Activated naive CD4-positive, alpha-beta T cell treated with anti-CD3 and anti-CD28 coated beads, Interleukin-2, amount 10 ng/mL, durations not matched to agents 7 days and 5 days (primary cell): ENCODE measurements at places on chromosomes 6 and 20.
A peak's percentile ranks its signal among the peaks of the same experiment; 100 is the strongest.

- no peak for DNase-seq
Observed at GRCh38 chr6:41538556-41539182, 7.5 kb upstream of the FOXP4 start.

GRCh38 chr6:121934451-121934850 lies 465.0 kb upstream of the HSF2 start:
- DNase-seq: no peak

GRCh38 chr20:1327241-1327653 lies 1.7 kb downstream of the SDCBP2 start:
- no peak for DNase-seq

DNA sequence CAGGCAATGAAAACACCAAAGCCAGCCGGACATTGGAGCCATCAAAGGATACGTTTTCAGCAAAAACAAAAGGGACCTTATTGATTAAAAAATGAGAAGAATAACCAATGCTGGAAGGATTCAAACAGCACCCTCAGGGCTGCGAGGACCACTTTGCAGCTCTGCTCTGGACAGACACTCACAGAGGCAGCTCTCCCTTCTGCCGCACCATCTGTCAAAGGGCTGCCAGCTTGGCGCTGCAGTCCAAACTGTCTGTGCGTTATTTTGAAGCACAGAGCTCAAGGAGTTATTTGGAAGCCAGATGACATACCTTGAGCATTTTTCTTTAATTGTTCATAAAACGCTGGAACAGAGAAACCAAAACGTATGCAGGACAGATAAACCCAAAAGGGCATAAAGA lies 85.2 kb downstream of the KIF16B start:
- DNase-seq: no peak

- peak; percentile 43 for DNase-seq
Observed at GRCh38 chr6:11324453-11325015, 92.1 kb upstream of the NEDD9 start.

DNA sequence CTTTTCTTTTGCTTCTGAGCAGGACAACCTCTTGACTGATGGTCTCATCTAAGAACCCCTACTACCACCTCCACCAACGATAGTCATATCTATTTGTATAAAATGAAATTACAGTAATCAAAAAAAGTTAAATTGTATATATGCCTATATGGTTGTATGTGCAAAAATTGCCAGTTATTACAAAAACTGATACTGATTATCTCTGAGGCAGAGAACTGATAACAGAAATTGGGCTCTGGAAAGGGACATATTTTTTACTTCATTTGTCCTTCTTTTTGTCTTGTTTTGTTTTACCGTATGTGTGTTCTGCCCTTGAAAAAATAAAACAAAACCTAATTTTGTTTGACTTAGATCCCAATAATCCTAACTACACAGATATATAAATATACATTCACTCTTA lies 574.4 kb upstream of the NOX3 start:
- DNase-seq: no peak

DNA sequence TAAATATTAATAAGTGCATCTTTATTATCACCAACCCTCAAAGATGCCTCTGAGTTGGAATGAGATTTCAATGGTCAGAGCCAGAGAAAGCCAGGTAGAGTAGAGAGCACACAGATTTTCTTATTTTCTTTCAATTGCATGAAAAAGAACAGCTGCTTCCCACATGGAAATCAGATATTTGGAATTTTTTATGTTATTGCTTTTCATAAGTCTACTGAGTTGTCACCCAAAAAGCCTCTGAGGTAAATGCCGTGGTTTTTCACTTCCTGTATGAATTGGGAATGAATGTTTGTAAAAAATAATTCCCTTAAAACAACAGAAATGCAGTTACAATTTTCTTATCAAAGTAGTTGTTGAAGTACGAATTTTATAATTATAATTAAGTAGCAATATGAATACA lies 563.1 kb downstream of the RFPL4B start:
- DNase-seq: no peak

DNA sequence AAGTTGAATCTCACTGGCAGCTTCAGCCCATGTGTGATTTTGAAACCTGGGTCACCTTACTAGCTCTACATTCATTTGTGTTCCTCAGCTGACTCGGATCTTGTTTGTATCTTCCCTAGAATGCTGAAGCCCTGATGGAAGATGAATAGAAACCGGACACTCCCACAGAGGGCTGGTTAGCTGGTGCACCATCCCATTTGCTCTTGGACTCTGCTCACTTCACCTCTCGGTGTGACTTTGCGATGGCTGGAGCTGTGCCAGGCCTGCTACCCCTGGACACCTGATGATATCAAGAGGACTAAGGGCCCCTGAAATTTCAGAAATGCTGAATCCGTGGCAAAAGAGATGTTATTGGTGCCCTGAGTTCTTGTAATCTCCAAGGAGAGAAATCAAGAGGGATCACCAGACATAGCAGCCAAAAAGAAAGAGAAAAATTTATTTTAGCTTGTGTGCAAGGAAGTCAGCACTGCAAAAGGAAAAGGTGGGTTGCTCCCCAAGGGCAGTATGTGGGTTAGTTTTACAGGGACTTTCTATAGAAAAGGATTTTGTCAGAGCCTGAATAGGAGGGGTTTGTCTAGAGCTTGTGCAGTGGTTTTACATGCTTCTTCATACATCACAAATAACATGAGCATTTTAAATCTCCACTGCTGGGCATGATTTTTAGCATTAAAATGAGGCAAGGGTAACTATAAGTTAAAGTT lies 426.3 kb upstream of the NOX3 start:
- no peak for DNase-seq

- DNase-seq: no peak
Observed at GRCh38 chr20:37902504-37903313, at the start of gene VSTM2L. Gene VSTM2L (plus strand): TSS chr20:37903127. CDS start chr20:37903351, 224 bp downstream.

DNA sequence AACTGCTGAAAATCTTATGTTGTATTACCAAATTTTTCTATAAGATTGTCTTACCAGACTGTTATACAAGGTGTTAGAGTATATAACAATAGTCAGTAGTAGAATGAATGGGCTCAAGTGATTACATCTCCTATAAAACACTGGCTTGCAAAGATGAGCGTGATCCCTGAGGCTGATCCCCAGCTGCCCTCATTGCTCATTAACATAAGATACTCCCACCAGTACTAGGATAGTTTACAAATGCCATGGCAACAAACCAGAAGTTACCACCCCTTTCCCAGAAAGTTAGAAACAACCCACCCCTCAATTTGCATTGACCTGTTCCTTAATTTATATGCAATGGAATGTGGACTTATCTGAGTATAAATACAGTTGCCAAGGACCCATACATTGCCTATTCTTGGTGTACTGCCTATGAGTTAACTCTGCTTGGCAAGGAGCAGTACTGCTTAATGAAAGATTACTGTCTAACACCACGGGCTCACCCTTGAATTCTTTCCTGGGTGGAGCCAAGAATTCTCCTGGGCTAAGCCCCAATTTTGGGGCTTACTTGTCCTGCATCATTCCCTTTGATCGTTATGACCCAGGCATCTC lies 252.8 kb upstream of the CHD6 start:
- DNase-seq: no peak

DNA sequence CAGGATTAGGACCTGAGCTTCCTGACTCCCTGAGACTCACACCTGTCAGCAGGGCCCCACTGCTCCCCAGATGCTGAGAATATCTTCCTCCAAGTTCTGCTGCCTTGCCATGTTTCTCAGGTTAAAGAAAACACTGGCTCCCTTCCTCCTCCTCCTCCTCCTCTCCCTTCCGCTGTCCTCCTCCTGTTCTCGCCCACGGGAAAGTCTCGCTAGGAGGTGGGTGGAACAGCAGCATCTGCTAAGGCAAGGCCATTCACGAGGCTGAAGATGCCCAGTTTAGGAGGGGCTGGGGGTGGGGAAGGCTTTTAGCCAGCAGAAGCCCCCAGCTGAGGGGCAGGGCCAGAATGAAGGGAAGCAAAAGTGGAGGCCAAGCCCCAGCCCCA lies 23.8 kb downstream of the KCNK15 start:
- no peak for DNase-seq

GRCh38 chr20:11502061-11502460 lies 415.6 kb upstream of the BTBD3 start:
- no peak for DNase-seq

DNA sequence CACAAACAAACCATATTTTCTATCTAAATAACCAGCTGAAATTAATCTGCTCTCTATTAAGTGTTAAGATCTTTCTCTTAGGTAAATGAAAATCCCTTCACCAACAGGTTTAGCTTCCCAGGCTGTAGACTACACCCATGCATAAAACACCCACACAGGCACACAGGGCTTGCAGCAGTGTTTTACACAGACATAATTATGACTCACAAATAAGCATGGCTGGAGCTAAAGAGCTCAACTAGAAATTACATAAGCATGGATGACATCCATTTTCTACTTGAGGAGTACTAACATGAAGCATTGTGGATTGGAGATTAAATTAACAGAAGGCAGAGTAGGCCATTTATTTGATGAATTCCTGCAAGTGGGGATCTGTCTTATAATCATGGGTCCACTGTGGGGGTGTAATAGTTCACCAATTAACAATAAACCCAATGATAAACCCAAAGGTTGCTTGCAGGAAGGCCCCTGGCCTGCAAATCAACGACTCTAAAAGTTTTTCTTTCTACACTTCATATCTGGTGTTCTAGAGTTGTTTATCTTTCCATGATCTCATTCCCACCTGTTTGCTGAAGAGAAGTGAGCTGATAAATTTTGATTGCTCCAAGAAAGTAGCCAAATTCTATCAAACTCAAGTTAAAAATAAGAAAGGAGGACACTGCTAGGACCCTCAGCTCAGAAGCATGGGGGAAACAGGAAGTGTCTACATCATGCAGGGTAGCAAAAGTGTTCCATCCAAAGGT lies 33.8 kb upstream of the E2F3 start:
- no peak for DNase-seq

DNA sequence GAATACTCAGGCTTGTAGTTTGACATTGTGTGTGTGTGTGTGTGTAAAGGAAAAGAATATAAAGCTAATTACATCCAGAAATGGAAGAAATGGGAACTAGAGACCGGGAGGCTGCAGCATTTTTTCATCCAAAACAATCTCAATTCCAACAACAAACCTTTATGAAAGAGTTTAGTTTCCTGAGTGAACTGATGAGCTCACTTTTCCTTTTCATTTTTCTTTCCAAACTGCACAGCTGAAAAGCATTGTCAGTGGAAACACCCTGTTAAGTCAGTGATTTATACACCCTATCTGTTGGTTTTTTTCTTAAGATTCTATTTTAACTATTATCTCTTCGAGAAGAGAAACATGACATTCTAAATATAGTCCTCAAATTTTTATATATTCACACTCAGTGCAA lies 130.9 kb downstream of the RFPL4B start:
- DNase-seq: no peak

DNA sequence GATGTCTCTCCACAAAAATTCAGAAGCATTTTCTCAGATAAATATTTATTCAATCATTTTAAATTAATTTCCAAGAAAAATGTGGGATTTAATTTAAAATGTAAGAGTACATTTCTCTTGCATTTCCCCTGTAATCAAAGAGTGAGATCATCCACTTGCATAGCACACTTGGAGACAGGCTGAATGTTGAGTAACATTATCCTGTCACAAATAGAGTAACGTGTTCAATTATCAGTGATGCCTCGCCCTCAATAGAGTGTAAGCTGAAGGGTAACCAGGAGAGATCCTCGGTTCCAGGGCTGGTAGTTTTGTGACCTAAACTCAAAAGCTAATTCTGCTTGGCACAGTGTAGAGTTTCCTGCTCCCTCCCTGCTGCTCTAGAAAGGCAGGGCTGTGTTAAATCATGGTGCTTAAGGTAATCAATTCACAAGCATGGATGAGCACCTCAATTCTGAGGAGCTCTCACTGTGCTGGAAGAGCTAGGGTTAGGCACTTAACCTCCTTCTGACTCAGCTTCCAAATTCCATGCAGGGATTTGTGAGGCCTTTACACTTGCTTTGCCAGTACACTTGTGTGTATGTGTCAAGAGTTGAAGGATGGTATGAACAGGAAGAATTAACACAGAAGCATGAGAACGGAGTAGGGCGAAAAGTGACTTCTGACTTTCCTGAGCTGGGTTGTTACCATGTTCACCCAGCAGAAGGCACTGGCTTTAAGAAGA lies 56.6 kb downstream of the MMUT start:
- no peak for DNase-seq

DNA sequence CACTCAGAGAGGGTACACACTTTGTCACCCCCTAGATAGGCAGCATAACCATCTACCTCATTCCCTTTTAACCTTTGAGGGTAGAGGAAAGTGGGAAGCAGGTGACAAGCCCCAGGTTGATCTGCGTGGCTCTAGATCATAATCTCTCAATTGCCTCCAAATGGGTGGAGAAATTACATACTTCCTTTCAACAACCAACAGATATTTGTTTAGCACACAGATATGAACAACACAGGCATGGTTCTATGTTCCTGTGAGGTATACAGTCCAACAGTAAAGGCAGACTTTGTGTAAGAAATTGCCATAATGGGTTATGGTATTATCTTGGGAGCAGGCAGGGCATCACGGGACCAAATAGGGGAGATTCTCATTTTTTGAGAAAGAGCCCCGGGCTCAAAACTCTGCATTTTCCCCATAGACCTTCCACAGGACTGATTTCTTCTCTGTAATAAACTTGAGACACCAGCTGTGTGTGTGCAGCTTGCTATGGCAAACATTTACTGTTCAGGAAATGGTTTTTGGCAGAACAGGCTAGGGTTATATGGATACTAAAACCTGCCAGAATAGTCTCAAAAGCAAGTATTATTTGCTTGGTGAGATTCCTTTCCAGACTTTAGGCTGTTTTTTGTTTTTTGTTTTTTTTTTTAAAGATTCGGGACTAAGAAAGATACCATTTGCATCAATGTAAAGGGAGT lies 126.2 kb downstream of the CD164 start:
- DNase-seq: no peak

DNA sequence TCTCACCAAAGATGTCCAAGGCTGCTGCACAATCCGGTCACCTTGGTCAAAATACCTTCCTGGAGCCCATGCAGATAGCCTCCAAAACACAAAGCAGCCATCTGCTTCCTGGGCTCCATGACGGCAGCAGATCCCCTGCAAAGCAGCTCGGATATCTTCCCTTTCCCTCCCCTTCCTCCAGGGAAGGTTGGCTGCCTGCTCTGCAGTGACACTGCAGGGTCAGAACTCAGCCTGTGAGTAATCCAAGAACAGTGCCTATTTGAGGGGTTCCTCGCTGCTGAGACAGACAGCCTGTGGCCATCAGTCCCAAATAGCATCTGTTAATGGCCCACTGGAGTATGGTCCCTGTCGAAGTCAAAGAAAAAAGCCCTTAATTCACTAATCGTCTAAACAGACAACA lies 270.8 kb downstream of the PREX1 start:
- no peak for DNase-seq

GRCh38 chr6:2921520-2922115 lies 18.5 kb upstream of the SERPINB9 start:
- DNase-seq: no peak

DNA sequence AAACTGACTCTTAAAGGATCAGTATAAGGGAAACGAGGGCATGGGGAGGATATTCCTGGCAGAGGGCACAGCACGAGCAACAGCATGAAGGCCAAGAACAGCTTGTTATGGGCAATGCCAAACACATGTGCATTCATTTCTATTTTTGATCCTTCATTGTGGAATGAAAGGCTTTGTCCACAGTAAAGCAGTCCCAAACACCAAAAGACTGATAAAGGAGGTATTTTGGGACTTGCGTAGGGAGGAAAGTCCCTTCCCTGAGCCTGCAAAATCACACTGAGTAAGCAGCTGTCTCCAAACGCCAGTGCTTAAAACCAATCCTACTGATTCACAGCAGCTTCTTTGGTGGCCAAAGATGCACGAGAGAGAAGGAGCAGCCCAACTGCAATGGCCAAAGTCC lies 138.2 kb downstream of the UNC5CL start:
- DNase-seq: no peak
